Activated naive CD4-positive, alpha-beta T cell treated with anti-CD3 and anti-CD28 coated beads, Interleukin-2, amount 50 U/mL, for 72 hours (primary cell): ENCODE measurements at places on chromosomes 13 and 19. TPM values are rescaled to one million over a fixed set of nuclear protein-coding genes. Genes with fewer than 3 reads are reported as not detected.

The CLEC11A gene
- total RNA-seq = 0.55 TPM

The VMAC gene
- 3.9 TPM for total RNA-seq

The SIRT6 gene
- total RNA-seq = 37.9 TPM

The GRIK5 gene
- total RNA-seq = 3.5 TPM

The PALM3 gene
- total RNA-seq = not detected

The C19orf38 gene
- 6.4 TPM for total RNA-seq

The CD79A gene
- 7.0 TPM for total RNA-seq

The ACP5 gene
- 20.3 TPM for total RNA-seq

The FAM124A gene
- 0.09 TPM for total RNA-seq

The CLC gene
- 0.86 TPM for total RNA-seq

The KISS1R gene
- 10.9 TPM for total RNA-seq

The PCP2 gene
- total RNA-seq = 4.2 TPM

The CFAP97D2 gene
- total RNA-seq = not detected

GRCh38 chr19:32537580-32537979, 43.4 kb upstream of the PDCD5 start:
- DNase-seq = no peak

DNA sequence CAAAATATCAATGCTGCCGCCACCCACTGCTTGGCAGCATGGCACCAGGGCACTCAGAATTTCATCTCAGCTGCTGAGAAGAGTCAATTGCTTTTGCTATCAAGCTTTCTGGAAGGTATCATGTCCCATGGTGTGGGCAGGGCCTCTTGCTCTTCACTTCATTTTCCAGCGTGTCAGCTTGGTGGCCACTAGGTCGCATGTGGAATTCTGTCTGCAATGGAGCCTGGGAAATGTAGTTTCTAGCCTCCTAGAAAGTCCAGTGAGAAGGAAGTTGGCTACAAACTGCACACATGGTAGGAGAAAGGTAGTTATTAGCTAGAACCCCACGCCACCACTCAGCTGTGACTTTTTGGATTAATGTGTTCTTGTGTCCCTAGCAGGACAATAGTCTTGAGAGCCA, 105.3 kb downstream of the MYO16 start:
- DNase-seq = no peak

GRCh38 chr19:50564229-50565105, 3.8 kb downstream of the LRRC4B start:
- no peak for DNase-seq

DNA sequence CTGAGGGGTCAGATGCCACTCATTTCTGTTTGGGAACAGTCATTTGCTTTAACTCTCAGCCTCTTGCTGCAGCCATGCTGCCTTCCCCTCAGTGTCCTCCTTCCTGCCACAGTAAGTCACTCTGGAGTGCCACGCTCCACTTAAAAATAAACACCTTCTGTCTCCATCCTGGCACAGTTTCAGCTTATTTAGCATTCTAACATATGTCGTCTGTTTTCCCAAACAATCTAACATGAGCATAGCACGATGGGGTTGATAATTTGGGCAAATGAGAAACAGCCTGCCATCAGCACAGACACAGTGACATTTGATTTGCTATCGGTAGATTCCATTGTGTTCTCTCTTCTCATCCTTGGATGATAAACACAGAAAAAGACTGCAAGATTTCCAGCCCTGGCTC, 768.6 kb downstream of the UQCRFS1 start:
- DNase-seq = no peak

DNA sequence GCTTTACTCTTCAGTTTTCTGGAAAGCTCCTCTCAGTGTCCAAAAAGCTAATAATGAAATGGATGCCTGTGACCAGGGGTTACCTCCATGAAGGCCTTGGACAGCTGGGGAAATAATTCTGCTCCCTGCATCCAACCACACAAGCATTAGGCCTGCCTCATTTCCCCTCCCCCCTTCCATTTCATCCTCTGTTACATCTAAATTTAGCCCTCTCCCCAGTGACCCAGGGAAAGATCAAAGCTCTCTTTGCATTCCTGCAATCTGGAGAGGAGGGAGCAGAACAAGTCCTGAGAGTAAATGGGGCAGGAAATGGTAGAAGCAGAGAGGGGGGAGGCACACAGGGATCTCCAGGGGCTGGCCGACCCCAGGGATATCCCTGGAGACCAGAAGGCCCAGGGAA, 452.7 kb downstream of the TSHZ3 start:
- no peak for DNase-seq

DNA sequence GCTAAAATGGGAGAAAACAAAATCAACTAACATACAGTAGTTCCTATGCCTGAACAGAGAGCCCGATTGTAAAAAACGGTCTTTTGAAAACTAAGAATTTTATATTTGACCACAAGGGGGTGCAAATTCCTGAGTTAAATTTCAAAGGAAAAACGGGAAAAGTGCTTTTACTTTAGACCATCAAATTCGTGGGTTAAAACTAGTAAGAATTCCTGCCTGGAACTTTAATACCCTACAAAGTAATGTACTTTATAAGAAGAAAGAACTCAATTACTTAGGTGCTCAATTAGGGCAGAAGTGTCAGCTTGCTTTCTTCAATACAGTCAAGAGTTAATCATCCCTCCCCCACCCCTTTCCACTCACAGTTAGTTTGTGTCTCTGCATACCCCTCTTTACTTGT, 69.8 kb downstream of the KCNRG start:
- DNase-seq = no peak

DNA sequence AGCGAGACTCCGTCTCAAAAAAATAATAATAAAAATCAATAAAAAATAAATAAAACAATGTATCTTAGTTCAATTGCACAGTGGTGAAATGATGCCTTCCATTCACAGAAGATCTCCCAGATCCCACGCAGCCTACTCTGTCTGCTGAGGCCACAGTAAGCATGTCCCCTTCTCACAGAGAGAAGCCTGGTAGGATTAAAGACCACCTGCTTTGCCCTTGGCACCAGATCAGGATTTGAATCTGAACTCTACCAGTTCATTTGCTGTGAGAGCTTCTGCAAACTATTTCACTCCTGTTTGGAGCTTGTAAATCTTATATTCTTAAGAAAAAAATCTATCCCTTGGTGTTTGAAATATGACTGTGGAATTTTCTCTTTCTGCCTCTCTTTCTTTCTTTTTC, 2.2 kb upstream of the SLC7A1 start:
- DNase-seq = no peak

GRCh38 chr19:17968362-17968761, 1.5 kb downstream of the KCNN1 start:
- no peak for DNase-seq

- no peak for DNase-seq
Observed at GRCh38 chr13:64438084-64438483, 2792.1 kb downstream of the PCDH9 start.

- no peak for DNase-seq
Observed at GRCh38 chr19:11323601-11324078, 15.8 kb downstream of the RAB3D start.

DNA sequence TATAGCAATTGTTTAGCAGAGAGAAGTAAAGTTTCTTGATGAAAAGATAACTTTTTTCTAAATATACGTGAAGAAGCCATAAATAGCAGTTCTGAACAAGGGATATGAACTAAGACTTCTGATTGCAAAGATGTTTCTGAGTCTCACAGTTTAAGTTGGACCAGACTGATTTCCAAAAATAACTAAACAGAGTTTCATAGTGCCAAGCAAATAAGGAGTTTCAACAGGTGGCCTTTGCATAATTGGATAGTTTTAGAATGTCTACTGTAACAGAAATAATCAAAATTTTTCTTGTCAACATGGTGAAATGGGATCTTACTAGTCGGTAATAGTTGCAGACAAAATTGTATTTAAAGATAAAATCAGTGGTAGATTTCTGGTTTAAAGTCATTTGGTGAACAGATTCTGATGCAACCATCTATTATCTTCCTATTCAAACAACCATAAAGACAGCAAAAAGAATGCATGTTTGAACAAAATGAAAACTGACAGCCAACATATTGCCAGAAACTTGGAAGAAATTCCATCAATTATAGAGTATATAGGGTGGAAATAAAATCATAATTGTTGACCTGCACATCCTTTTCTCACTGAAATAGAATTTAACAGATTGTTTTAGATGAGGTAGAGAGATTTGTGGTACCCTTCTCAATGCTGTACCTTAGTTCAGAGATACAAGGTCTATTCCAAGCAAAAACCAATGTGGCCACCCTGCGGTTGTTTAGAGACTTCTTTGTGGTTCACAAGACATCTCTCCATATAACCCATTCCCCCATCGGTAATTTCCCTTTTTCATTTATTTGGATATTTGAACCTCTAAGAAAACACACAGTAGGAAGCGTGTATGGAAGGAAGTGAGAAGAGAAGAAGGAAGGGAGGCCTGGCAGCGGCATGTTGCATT, 275.3 kb downstream of the COG6 start:
- DNase-seq = no peak

DNA sequence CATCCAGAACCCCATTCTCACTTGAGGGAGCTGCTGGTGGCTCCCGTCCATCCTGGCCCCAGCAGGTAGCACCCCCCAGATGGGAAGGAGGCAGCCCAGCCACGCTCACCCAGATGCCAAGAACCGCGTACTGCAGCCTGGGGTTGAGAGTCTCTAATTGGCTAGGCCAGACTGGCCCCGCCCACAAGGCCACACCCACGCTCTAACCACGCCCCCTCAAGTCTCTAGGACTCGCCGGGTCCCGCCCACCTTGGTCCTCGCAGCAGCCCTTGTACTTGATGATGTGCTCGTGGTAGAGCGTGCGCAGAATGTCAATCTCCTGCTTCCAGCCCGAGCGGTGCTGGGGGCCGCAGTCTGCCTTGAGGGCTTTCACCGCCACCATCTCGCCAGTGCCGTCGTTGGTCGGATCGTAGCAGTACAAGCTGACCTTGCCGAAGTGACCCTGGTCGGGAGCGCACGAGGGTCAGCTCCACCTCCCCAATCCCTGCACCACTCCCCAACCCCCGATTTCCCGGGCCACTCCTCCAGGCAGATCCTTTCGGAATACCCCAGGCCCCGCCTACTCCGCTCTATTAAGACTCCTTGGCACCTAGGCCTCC, 14.5 kb upstream of the ICAM3 start:
- DNase-seq = no peak

- DNase-seq = no peak
Observed at GRCh38 chr13:41710771-41711170, 250.1 kb downstream of the VWA8 start.

DNA sequence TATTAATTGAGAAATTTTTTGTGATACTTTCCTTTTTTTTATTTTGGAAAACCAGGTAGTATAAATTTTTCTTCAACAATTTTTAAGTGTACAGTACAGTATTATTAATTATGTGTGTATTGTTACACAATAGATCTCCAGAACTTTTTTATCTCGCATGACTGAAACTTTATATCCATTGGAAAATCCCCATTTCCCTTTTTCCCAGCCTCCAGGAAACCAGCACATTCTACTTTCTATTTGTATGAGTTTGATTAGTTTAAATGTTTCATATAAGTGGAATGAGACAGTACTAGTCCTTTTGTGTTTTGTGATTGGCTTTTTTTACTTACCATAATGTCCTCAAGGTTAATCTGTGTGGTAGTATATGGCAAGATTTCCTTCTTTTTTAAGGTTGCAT, 399.5 kb upstream of the ARGLU1 start:
- DNase-seq = no peak

DNA sequence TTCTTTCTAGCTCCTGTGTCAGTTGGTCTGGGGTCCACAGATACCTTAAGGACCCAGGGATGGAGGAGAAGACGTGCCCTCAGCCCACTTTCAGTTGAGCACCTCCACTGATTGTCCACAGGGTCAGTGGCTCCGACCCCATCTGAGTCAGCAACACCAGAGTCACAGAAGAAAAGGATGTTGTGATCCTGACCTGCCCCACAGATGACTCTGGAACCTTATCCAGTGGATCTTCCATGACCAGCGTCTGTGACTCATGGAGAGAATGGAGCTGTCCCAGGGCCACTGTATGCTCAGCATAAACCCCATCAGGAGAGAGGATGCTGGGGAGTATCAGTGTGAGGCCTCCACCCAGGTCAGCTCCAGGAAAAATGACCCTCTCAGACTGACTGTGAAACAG, 22.0 kb downstream of the CEACAM4 start:
- no peak for DNase-seq

- no peak for DNase-seq
Observed at GRCh38 chr19:33621065-33621785, 528 bp upstream of the CHST8 start.

DNA sequence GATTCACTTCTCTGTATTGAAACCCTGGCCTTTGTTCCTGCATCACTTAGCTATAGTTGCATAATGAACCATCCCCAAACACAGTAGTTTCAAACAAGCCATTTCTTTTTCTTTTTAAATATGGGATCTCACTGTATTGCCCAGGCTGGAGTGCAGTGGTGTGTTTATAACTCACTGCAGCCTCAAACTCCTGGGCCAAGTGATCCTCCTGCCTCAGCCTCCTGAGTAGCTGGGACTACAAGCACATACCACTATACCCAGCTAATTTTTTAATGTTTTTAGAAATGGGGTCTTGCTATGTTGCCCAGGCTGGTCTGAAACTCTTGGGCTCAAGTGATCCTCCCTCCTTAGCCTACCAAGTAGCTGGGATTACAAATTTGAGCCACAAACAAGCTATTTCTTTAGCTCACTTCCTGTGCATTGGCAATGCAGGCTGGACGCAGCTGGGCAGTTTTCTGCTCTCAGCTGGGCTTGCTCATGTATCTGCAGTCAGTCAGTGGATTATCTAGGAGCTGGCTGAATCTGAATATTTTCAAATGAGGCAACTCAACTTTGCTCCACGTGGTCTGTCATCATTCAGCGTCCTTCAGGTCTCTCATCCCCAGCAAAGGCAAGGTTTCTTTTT, 49.5 kb upstream of the SIN3B start:
- no peak for DNase-seq

GRCh38 chr19:54142166-54142780, 4.7 kb downstream of the CNOT3 start:
- DNase-seq = no peak

DNA sequence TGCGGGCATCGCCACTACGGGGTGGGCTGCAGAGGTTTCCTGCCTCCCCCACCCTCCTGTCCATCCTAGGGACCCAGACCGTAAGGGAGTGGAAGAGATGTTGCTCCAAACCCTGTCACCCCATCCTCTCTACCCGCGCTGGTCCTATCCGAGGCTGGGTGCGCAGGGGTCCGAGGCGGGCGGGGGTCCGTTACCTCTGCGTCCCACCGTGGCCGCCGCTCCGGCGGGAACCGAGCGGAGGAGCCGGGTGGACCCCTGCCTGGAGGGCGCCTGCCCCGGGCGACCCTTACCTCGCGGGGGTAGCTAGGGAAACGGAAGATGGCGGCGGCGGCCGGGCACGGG, at the start of gene DGKH:
TSS of gene DGKH (plus strand) at position 307 of the 342 bp plus-strand sequence. CDS start 126 bp downstream, outside the sequence.
- no peak for DNase-seq
